ENCODE measurements at places on chromosomes 1 and 21.

GRCh38 chr1:113072141-113072756 lies 749 bp upstream of the LRIG2 start:
- no peak for DNase-seq

- DNase-seq = peak; percentile 38
Observed at GRCh38 chr1:21622466-21623315, 46.5 kb downstream of the RAP1GAP start.

GRCh38 chr1:42765832-42766740 lies 742 bp downstream of the P3H1 start:
- peak; percentile 78 for DNase-seq

DNA sequence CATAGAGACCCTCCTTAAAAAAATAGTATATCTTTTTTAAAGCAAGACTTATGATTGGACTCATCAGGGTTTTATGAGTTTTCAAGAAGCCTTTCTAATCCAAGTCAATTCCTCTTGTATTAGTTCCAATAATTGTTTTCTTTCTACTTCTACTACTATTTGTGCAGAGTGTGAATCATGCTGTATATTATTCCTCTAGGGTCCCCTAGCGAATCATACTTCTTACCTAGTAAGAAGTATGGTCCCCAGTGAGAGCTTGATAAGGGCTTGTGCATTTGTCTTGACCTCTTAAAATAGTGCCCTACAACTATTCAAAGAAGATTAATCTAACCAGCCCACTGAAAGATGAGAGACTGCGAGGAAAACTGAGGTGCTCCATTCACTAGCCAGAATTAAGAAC lies 715.7 kb upstream of the ZP4 start:
- DNase-seq = no peak

GRCh38 chr1:178031856-178032320 lies 62.0 kb upstream of the RASAL2 start:
- DNase-seq = peak; percentile 88

GRCh38 chr1:167755654-167756053 lies 33.9 kb downstream of the MPZL1 start:
- no peak for DNase-seq

DNA sequence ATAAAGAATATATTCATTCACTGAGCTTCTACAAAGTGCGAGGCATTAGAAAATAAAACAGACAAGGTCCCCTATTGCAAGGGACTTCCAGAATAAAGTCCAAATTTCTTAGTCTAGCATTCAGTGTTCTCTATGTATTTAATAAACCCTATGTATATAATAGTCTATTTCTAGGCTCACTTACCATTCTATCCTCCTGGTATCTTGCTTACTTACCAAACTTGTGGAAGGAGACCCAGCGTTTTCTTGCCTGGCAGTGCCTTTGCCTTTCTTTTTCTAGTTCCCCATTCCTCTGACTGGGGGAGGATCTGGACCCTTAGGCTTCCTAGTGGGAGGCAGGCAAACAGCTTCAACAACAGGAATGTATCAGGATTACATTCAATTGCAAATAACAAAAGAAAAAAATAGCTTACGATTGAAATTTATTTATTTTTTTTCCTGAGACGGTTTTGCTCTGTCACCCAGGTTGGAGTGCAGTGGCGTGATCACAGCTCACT lies 690 bp upstream of the RNF19B start:
- DNase-seq = no peak

- no peak for DNase-seq
Observed at GRCh38 chr1:37677143-37677439, 15.2 kb upstream of the CDCA8 start.

Data from ACHN (cell line).